ENCODE measurements at places on chromosomes 13 and 19. TPM values are rescaled to one million over a fixed set of nuclear protein-coding genes. Genes with fewer than 3 reads are reported as not detected.

ZNF480 gene
- total RNA-seq: 15.2 TPM

POU4F1 gene
- not detected for total RNA-seq

MIR17HG gene
- 7.9 TPM for total RNA-seq

ETFB gene
- 91.3 TPM for total RNA-seq

GRCh38 chr19:801861-802497, 4.7 kb downstream of the PTBP1 start:
- no peak overlapping the region for H3K27ac ChIP-seq
- no peak overlapping the region for H3K4me3 ChIP-seq
- DNase-seq: peak; percentile 69
- H3K27me3 ChIP-seq: no peaks in the 10 kb centered on the region
- no peaks in the 10 kb centered on the region for H3K36me3 ChIP-seq

- no peaks in the 10 kb centered on the region for H3K27me3 ChIP-seq
- H3K27ac ChIP-seq: no peak overlapping the region
- H3K4me1 ChIP-seq: no peaks in the 10 kb centered on the region
- no peaks in the 10 kb centered on the region for H3K36me3 ChIP-seq
Measured at GRCh38 chr13:40102854-40103253, 447.4 kb downstream of the COG6 start.

DNA sequence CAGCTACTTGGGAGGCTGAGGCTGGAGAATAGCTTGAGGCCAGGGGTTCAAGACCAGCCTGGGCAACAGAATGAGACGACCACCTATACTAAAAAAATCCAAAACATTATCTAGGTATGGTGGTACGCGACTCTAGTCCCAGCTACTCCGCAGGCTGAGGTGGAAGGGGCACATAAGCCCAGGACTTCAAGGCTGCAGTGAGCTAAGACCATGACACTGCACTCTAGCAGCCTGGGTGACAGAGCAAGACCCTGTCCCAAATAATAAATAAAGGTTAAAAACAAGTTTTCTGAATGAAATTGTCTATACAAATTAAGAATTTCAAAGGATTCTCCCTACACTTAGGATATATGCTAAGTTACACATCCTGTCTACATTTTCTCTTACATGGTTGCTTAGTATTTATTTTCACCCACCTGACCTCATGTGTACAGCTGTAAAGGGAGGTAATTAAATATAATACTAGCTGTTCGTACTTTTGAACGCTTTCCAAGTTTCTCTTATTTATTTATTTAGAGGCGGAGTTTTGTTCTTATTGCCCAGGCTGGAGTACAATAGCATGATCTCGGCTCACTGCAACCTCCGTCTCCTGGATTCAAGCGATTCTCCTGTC, 1.6 kb downstream of the SLC25A30 start:
- H3K27me3 ChIP-seq: no peaks in the 10 kb centered on the region
- no peak overlapping the region for H3K27ac ChIP-seq
- H3K4me1 ChIP-seq: peaks cover 8% of the 10 kb centered on the region
- DNase-seq: no peak
- H3K4me3 ChIP-seq: peak overlapping the region; percentile 79

- H3K27ac ChIP-seq: peak overlapping the region; percentile 20
- H3K4me1 ChIP-seq: peaks cover 5% of the 10 kb centered on the region
- no peaks in the 10 kb centered on the region for H3K36me3 ChIP-seq
Measured at GRCh38 chr19:7415163-7415856, 66.6 kb downstream of the ARHGEF18 start.

- no peaks in the 10 kb centered on the region for H3K4me1 ChIP-seq
- no peak overlapping the region for H3K4me3 ChIP-seq
- no peak overlapping the region for H3K27ac ChIP-seq
- DNase-seq: no peak
- no peaks in the 10 kb centered on the region for H3K36me3 ChIP-seq
Measured at GRCh38 chr13:103022336-103022735, 43.9 kb downstream of the SLC10A2 start.

DNA sequence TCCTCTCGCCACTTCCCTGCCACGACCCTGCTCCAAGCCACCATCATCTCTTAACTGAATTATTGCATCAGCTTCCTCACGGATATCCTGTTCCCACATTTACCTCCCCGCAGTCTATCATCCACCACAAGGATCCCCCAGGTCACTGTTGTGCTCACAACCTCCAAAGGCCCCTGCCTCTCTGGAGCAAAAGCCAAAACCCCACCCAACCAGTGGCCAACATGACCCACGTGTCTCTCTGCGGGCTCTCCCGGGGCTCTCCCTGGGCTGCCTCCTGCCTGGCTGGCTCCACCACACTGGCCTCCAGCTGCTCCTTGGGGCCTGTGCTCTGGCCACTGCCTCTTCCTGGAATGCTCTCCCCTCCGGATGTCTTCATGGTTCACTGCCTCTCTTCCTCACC, 809.3 kb downstream of the UQCRFS1 start:
- no peak overlapping the region for H3K4me3 ChIP-seq
- no peak for DNase-seq
- H3K4me1 ChIP-seq: no peaks in the 10 kb centered on the region
- H3K27ac ChIP-seq: no peak overlapping the region

DNA sequence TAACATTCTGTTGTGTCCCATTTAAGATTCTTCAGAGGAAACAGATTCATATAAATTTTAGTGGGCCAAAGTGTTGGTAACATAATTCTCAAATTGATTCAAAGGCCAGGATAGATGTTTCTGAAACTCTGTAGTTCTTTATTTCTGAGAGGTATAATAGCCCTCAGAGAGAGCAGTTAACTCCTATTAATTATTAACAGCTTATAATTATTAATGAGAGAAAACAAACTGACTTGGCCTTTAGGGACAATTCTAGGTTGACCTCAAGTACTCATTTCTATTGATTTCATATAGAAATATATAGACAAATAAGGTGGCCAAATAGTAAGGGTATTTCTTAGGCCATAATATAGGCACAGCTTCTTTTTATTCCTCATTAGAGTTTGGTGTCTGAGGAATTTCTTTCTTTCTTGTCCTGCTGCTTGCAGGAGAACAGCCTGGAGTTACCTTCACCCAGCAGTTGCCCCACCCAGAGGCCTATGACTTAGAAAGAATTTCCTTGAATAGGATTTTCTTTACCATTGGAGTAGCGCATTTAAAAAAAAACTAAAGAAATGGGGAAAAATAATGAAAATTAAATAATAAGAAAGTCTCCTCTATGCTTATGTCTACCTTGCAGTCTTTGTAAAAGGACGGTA, 1430.1 kb upstream of the SPRY2 start:
- no peak for DNase-seq
- H3K36me3 ChIP-seq: no peaks in the 10 kb centered on the region
- no peaks in the 10 kb centered on the region for H3K4me1 ChIP-seq

DNA sequence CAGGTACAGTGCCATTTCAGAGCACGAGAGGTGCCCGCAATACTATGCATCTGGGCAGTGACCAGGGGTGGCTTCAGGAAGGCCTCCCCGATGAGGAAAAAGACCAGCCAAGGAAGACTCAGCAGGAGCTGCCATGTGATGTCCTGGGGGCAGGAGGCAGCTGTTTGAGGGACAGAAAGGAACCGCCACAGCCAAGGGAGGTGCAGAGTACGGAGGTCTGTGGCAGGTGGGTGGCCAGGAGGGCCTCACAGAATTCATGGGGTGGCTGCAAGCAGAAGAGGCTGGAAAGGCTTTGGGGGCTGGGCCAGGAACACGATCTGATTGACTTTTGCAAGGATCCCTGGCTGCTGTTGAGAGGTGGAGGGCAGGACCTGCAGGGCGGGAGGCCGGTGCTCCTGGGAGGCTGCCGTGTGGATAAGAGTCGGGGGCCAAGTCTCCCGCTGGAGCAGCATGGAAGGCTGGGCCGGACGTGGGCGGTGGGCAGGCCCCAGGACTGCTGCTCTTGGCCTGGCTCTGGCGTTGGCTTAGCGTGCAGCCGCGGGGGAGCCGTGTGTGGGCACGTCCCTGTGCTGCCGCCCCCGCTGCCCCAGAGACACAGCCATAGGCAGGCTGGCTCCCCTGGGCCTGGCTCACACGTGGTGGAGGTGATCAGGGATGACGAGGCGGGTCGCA, 29.1 kb downstream of the CEBPA start:
- H3K4me3 ChIP-seq: no peak overlapping the region
- H3K27me3 ChIP-seq: no peaks in the 10 kb centered on the region
- H3K27ac ChIP-seq: no peak overlapping the region
- DNase-seq: no peak

DNA sequence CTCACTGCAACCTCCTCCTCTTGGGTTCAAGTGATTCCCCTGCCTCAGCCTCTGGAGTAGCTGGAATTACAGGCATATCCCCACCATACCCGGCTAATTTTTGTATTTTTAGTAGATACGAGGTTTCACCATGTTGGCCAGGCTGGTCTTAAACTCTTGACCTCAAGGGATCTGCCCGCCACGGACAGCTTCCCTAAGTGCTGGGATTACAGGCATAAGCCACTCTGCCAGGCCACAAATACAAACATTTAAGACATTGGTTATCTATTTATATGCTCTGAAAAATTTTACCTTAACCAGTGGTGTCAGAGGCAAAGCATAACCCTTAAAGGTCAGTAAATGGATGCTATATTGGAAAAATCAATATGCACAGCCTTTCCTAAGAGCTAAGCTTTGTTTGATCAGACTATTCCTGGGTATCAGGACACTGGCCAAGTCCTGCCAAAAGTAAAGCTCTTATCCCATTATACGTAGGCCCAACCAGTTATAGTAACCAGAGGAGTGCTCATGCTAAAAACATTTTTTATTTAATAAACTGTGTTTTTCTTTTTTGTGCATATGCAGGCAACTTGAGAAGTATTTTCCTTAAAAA, 56.4 kb upstream of the STARD13 start:
- H3K27ac ChIP-seq: no peak overlapping the region
- H3K36me3 ChIP-seq: no peaks in the 10 kb centered on the region
- H3K4me3 ChIP-seq: no peak overlapping the region
- no peaks in the 10 kb centered on the region for H3K4me1 ChIP-seq
- H3K27me3 ChIP-seq: no peaks in the 10 kb centered on the region

DNA sequence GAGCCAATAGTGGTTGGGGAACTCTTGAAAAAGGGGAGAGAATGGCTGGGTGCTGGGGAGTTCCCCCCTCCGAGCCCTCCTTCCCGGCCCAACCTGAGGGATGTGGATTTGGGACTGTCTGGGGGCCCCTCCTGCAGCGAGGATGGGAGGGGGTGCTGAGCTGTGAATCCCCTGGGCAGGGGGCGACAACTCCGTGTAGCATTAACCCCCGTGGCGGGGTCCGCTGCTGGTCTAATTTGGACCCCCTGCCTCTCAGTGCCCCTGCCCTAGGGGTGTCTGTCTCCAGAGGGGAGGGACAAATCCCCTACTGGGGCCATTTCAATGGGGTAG, 9.7 kb downstream of the MIDN start:
- H3K27me3 ChIP-seq: no peaks in the 10 kb centered on the region
- peak overlapping the region; percentile 91 for H3K27ac ChIP-seq
- no peak overlapping the region for H3K4me3 ChIP-seq
- peaks cover 45% of the 10 kb centered on the region for H3K4me1 ChIP-seq
- H3K36me3 ChIP-seq: no peaks in the 10 kb centered on the region

DNA sequence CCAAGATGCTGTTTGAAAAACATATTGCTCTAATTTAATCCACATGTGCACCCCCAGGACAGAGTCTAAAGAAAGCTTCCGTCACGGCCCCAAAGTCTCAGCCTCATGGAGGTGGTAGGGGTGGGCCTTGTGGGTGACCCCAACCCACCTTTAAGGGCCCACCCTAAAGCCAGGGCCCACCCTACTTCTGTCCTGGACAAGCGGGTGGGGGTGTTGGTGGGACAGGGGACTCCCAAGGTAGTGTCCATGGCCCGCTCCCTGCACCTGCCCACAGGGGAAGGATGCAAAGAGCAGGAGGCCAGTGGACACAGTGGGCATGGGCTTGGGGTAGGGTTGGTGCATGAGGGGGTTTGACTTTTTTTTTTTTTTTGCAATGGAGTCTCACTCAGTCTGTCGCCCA, 66.8 kb downstream of the KCTD15 start:
- no peaks in the 10 kb centered on the region for H3K36me3 ChIP-seq
- no peak overlapping the region for H3K27ac ChIP-seq
- H3K27me3 ChIP-seq: no peaks in the 10 kb centered on the region
- H3K4me3 ChIP-seq: no peak overlapping the region
- DNase-seq: no peak
- H3K4me1 ChIP-seq: no peaks in the 10 kb centered on the region

- no peak overlapping the region for H3K4me3 ChIP-seq
- H3K4me1 ChIP-seq: peaks cover 2% of the 10 kb centered on the region
- no peaks in the 10 kb centered on the region for H3K27me3 ChIP-seq
- H3K27ac ChIP-seq: no peak overlapping the region
Measured at GRCh38 chr19:292951-293350, 1.7 kb upstream of the PLPP2 start.

All from ovary (tissue), 10 donors.